ENCODE measurements at places on chromosomes 12 and 14. TPM values are rescaled to one million over a fixed set of nuclear protein-coding genes. Genes with fewer than 3 reads are reported as not detected.

ARHGEF40 gene
- 27.0 TPM for total RNA-seq

- peak overlapping the region; percentile 88 for H3K27ac ChIP-seq
- no peaks in the 10 kb centered on the region for H3K27me3 ChIP-seq
- H3K4me1 ChIP-seq: peaks cover 33% of the 10 kb centered on the region
- no peak for DNase-seq
Measured at GRCh38 chr12:121889274-121889624, 659 bp downstream of the PSMD9 start.

APOF gene
- total RNA-seq: not detected

CLEC9A gene
- not detected for total RNA-seq

DNA sequence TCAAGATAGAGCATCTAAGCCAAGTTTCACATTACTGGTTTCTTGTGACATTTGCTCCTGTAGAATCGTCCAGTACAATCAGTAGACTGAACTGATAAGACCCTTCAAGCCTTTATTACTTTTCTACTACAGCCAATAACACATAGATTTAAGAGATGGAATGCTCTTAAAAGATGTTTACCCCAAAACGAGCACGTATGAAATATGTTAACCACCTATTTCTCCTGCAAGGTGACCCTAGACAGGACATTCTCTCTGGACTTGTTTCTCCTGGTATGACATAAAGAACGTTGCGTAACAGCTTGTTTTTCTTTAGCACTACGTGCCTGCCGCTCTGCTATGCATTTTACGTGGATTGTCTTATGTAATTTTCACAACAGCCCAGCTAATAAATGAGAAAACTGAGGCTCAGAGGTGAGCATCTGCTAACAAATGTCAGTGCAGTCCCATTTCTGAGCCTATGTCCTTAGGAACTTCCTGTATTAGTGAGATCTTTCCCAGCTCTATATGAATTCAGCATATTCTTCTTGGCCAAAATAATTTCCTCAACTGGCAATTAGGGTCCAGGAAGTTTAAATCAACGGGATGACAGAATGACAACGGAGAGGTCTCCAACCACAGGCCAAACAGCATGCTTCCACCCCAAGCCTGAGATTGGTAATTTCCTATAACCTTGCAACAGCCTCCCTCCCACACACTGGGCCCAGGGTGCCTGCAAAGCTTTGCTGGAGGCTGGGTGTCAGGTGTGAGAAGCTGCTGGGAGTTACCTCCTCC lies 3.7 kb downstream of the NFKBIA start:
- DNase-seq: no peak
- H3K4me3 ChIP-seq: peak overlapping the region; percentile 94
- peaks cover 49% of the 10 kb centered on the region for H3K4me1 ChIP-seq
- H3K27me3 ChIP-seq: no peaks in the 10 kb centered on the region
- H3K27ac ChIP-seq: peak overlapping the region; percentile 99

GRCh38 chr14:38129705-38130104 lies 78.0 kb upstream of the SSTR1 start:
- H3K4me1 ChIP-seq: no peaks in the 10 kb centered on the region
- H3K4me3 ChIP-seq: no peak overlapping the region
- H3K27me3 ChIP-seq: no peaks in the 10 kb centered on the region

- peak overlapping the region; percentile 24 for H3K27ac ChIP-seq
- H3K4me3 ChIP-seq: no peak overlapping the region
- no peaks in the 10 kb centered on the region for H3K36me3 ChIP-seq
Measured at GRCh38 chr12:109723311-109723881, 9.8 kb downstream of the FAM222A start.
